Stimulated activated CD8-positive, alpha-beta memory T cell treated with anti-CD3 and anti-CD28 coated beads, Interleukin-7, amount 100 ng/mL, for 48 hours (primary cell): ENCODE measurements at places on chromosomes 3 and 15.

- DNase-seq, result peak; percentile 17
These were observed 41.2 kb downstream of the PTPN23 start for GRCh38 chr3:47421741-47422649.

DNA sequence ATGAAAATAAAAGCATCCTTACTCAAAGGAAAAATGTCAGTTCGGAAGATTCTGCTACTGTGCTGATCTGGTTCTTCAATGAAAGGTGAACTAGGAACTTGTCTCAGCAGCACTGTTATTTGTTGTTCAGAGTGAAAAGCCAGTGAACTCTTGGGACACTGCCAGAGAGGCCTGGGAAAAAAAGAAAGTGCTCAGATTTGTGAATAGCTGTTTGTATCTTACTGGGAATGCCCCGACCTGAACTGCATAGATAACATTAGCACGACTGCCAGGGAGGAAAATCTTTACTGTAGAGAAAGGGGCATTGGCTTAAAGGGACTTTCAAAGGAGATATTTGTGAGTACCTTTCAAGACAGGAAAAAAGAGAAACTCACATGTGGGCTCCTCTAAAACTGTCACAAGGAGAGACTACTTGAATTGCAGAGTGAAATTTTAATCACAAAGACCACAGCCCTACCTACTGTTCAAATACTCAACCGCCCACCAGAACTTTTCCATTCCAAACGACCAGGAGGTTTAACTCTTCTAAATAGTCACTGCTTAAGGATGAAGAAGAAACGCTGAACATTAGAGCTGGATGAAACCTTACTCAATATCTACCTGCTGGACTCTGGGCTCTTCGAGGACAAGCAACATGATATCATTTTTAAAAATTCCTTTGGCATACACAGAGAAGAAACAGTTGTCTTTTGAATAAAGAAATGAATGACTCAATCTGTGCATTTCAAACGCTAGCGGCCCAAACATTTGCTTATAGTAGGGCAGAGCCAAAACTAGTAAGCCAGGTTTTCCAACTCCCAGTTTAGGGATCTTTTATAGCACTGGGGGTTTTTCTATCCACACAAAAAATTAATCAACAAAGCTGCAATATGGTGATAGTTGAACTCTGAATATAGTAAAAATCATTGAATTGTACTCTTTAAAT is 13.4 kb downstream of the TAMM41 start:
- no peak for DNase-seq

GRCh38 chr15:70852501-70853317 is 1.2 kb downstream of the LARP6 start:
- no peak for DNase-seq

GRCh38 chr3:194287374-194287773 is 63.8 kb downstream of the CPN2 start:
- DNase-seq, result no peak
